GM12878 (cell line): ENCODE measurements at places on chromosomes 4 and X.

GRCh38 chr4:37685161-37685822 lies 884 bp downstream of the RELL1 start:
- no peaks in the 10 kb centered on the region for H3K36me3 ChIP-seq
- H3K4me3 ChIP-seq: peak overlapping the region; percentile 87
- no peaks in the 10 kb centered on the region for H3K27me3 ChIP-seq
- peak overlapping the region; percentile 67 for H3K27ac ChIP-seq
- peaks cover 11% of the 10 kb centered on the region for H3K4me1 ChIP-seq
- no peak for DNase-seq

DNA sequence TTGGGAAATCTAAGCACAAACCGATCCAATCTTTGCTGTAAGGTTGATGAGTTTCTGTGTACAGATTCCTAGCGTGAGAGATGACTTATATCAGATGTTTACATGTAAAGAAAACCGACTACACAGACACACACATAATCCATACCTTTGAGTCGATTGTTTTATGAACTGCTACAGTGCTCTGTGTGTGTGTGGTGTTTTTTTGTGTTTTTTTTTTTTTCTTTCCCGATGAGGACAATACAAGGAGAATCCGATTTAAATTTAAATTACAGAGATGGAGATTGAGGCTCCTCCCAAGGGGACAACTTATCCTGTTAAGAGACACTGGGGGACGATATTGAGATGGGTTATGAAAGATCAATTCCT lies 461 bp upstream of the SLC9A6 start:
- H3K27me3 ChIP-seq: no peaks in the 10 kb centered on the region
- peak overlapping the region; percentile 68 for H3K4me3 ChIP-seq
- no peak for DNase-seq
- H3K4me1 ChIP-seq: no peaks in the 10 kb centered on the region

GRCh38 chrX:14232688-14233087 lies 203.0 kb upstream of the GEMIN8 start:
- DNase-seq: no peak
- H3K27ac ChIP-seq: no peak overlapping the region
- no peaks in the 10 kb centered on the region for H3K4me1 ChIP-seq
- H3K4me3 ChIP-seq: no peak overlapping the region
- H3K27me3 ChIP-seq: no peaks in the 10 kb centered on the region

DNA sequence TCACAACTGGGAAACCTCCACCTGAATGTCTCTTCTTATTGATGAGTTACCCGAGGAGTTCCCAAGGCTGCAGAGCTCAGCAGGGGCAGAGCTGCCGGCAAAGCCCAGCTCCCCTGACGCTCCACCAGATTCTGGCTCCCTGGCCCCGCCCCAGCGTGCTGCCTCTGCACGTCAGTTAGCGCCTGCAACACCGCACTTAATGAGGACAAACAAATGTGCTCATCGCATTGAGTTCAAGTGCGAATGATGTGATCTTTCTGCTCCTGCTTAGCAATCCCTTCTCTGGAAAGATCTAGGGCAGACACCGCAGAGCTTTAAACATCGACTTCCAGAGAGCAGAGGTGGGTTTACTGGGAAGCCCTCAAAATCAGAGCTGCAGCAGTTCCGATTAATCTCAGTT lies 55.5 kb upstream of the FBXW7 start:
- DNase-seq: no peak
- no peak overlapping the region for H3K27ac ChIP-seq
- H3K4me1 ChIP-seq: peaks cover 18% of the 10 kb centered on the region
- H3K4me3 ChIP-seq: no peak overlapping the region
